ENCODE measurements at places on chromosomes 7 and 10. TPM values are rescaled to one million over a fixed set of nuclear protein-coding genes. Genes with fewer than 3 reads are reported as not detected.
A peak's percentile ranks its signal among the peaks of the same experiment; 100 is the strongest.

Gene SMARCD3
- 52.4 TPM for total RNA-seq

DNA sequence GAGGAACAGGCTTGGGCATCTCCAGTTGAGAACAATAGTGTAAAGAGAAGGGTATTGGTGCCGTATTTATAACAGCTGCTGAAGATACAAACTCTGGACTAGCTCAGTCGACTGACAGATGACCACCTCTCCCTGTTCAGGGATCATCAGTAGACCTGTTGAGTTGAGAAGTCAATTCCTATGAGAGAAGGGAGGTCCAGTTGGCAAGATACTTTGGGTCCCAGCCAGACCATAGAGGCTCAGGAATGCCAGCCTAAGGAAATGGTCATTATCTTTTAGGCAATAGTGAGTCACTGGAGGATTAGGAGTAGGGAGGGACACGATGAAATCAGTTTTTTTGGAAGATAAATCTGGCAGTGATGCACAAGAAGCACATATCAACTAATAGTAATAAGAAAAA is 202.9 kb downstream of the TRIL start:
- no peak for DNase-seq

DNA sequence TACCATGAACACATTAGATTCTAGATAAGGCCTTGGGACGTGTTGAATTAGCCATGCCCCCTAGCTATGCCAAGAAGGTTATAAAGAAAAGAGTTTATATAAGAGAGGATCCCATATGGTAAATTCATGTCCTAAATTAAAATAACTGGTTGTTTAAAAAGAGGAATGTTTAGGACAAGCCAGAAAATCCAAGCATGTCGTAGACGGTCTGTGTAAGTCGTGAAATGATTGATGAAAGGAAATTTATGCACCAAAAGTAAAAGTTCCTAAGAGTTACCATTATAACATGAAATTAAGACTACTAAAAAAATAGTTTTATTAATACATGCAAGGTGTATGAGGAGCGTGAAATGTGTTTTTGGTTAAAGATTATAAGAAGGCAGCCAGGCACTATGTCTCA is 624.9 kb downstream of the ARL4A start:
- no peak for DNase-seq

DNA sequence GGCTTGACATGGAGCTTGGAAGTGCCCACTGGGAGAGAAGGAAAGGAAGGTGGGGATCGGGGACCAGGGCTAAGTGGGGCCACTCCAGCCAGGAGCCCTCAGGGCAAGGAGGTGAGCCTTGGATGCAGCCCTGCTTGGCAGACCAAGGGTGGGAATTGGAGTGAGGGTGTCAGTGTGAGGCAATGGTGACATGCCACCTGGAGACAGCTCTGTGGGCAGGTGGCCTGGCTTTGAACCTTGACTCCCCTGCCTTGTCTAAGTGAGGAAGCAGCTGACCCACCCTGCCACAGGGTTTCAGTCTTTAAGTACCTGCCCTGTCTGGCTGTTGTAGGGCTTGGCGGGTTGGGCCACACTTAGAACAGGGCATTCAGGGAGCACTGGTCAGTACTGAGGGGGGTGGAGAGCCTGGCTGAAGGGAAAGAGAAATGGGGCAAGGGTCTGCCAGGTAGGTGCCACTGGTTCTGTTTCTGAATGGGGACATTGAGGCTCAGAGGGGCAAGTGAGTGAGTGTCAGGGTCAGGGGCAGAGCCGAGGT is 4.8 kb downstream of the RAMP3 start:
- DNase-seq = peak; percentile 38

DNA sequence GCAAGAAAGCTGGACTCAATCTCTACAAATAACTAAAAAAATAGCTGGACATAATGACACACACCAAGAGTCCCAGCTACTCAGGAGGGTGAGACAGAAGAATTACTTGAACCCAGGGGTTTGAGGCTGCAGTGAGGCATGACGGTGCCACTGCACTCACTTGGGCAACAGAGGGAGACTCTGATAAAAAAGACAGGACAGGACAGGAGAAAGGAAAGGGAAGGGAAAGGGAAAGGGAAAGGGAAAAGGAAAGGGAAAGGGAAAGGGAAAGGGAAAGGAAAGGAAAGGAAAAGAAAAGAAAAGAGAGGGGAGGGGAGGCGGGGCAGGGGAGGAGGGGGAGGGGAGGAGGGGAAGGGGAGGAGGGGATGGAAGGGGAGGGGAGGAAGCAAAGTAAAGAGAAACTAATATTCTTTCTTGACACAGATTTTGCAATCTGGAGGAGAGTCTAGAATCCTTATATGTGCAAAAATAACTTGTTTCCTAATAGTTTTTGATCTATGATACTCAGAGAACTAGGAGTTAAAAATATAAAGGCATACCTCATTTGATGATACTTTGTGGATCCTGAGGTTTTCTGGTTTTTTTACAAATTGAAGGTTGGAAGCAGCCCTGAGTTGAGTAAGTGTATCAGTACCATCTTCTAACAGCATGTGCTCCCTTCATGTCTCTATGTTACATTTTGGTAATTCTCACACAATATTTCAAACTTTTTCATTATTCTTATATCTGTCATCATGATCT is 8.0 kb downstream of the SAR1A start:
- DNase-seq = no peak

DNA sequence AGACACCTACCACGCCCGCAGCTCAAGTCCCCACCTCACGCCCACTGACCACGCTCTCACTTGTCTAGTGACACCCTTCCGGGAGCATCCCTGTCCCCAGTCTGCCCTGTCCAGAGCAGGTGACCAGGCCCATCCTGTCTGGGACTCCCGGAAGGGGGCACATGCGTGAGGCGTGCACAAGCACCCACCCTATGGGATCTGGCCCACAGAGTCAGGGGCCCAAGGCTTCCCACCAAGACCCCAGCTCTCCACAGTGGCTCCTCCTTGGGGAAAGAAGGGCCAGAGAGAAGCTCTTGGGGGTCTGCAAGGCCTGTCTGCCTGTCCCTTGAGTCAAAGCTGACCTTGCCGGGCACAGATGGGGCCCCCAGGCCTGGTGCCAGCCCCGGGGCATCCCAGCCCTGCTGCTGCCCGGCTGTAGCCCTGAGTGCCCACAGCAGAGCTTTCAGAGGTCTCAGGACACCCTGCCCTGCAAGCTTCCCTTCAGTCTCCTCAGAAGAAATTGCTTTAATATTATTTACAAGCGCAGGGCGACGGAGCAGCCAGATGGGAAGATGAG is 195.0 kb downstream of the ELFN1 start:
- no peak for DNase-seq

GRCh38 chr10:70258216-70258615 is 25.0 kb upstream of the PPA1 start:
- DNase-seq = no peak

DNA sequence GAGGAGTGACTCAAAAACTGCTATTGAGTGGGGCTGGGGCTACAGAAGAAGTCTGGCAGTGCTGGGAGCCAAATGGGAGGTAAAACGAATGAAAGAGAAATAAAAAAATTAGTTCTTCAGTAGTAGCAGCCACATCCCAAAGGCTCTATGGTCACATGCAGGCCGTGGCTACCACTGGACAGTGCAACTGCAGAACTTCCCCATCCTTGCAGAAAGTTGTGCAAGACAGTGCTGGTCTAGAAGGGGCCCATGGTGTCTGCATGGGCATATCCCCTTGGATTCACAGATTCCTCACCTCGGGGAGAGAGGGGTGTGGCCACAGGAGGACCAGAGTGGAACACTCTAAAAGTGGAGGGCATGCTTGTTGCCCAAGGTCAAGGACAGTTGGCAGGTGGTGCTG is 47.6 kb downstream of the RPS24 start:
- DNase-seq = no peak

GRCh38 chr7:47509571-47509970 is 72.3 kb downstream of the TNS3 start:
- DNase-seq = no peak

- no peak for DNase-seq
Measured at GRCh38 chr7:139561-140243, 52.7 kb upstream of the FAM20C start.

DNA sequence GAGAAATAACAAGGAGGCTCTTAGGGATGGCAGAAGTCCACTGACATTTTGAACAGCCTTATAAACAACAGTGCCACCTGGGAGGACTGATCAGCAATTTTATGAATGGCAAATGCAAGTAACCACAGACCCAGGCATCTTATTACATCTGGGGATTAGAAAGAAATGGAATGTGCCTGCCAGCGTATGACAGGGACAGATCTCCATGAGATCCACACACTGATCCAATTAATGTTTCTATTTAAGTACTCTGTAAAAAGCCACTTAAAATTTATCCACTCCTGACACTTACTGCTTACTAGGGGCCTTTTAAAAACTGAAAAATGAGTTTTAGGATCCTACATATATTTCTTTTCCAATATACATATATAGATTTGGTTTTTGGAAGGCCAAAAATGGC is 28.6 kb downstream of the PARD3 start:
- DNase-seq = no peak

Gene FLNC
- 245 TPM for total RNA-seq

Gene CPA4
- total RNA-seq = 0.45 TPM

Gene STRIP2
- 1.3 TPM for total RNA-seq

DNA sequence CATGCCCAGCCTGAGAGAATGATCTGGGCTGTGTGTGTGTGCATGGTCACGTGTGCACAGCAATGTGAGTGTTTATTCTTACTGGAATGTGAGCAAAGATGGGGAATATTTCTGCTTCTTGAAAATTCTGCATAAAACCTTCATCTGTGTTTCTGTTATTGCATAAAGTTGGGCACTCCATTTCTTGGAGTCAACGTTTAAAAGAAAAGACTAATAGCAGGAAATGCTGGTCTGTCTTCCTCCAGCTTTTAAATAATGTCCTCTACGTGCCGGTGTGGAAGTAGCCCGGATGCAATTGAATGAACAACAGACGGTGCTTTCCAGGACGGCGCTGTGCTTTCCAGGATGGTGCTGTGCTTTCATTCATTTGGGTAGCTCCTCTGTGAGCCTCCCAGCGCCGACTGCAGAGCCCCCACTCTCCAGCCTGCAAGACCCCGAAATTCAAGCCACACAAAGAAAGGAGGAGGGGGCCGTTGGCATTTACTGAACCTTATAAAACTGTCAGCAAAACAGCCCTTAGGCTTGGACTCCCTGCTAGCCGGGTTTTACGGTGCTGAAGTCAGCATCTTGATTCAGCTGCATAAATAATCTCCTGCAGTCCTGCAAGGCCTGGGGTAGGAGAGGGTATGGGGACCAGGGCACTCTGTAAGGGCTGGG is 158.2 kb upstream of the PRKCQ start:
- no peak for DNase-seq
